Activated naive CD8-positive, alpha-beta T cell treated with anti-CD3 and anti-CD28 coated beads for 36 hours (primary cell): ENCODE measurements at places on chromosomes 11 and 22. TPM values are rescaled to one million over a fixed set of nuclear protein-coding genes. Genes with fewer than 3 reads are reported as not detected.

GRCh38 chr11:71140206-71140919 is 112.0 kb downstream of the SHANK2 start:
- H3K27me3 ChIP-seq = peaks cover 9% of the 10 kb centered on the region
- no peak for DNase-seq
- H3K36me3 ChIP-seq = no peaks in the 10 kb centered on the region
- no peak overlapping the region for H3K27ac ChIP-seq
- H3K4me3 ChIP-seq = no peak overlapping the region
- no peaks in the 10 kb centered on the region for H3K4me1 ChIP-seq

The OR52N4 gene
- total RNA-seq = 0.40 TPM

The KDM4D gene
- 2.8 TPM for total RNA-seq

DNA sequence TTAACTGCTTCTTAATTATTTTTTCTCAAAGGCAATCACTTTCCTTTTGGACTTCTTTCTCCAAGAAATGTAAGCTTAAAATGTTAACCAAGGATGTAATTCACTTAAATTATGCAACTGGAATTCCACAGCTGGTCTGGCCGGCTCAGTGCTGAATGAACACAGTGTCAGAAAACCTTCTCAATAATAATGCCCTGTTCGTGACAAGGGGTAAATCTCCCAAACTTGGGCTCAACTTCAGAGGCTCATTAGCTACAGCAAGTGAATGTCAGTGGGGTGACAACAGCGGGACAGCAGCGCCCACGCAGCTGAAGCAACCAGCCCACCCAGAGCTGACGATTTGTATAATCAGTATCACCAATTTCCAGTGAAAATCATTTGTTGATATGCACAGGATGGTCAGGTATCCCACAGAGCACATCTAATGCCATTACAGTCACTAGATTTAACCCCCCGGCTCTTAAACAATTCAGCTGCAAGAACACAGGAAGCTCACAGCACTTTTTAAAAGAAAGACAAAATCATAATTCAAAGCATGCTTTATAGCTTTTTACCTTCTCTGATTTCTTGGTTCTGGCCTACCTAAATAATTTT is 704.8 kb downstream of the DLG2 start:
- no peaks in the 10 kb centered on the region for H3K4me1 ChIP-seq
- no peak overlapping the region for H3K4me3 ChIP-seq
- no peak overlapping the region for H3K27ac ChIP-seq

GRCh38 chr22:44906248-44906936 is 103.4 kb downstream of the PHF21B start:
- peaks cover 15% of the 10 kb centered on the region for H3K27me3 ChIP-seq
- H3K27ac ChIP-seq = no peak overlapping the region
- H3K4me1 ChIP-seq = no peaks in the 10 kb centered on the region
- no peak overlapping the region for H3K4me3 ChIP-seq
